ENCODE measurements at places on chromosomes 11 and 22.

DNA sequence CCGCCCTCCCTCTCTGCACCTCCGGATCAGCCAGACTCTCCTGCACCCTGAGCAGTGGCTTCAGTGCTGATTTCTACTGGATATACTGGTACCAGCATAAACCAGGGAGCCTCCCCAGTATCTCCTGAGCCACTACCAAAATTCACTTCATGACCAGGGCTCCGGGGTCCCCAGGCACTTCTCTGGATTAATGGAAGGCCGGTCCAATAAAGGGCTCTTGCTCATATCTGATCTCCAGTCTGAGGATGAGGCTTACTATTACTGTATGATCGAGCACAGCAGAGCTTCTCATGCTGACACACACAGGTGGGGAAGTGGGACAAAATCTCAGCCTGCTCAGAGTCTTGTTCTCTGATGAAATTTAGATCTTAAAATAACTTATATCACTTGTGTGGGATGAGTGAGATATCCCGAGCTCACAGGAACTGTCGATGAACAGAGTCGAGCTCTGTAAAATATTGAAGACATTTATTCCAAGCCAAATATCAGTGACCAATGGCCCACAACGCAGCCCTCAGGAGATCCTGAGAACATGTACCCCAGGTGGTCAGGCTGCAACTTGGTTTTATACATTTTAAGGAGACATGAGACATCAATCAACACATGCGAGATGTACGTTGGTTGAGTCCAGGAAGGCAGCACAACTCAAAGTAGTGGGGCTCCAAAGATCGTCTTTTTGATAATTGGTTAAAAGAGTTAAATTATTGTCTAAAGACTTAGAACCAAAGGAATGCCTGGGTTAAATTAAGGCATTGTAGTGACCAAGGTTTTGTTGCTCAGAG is 93.0 kb upstream of the TOP3B start:
- no peak for DNase-seq

GRCh38 chr11:45252877-45253276 is 33.3 kb downstream of the SYT13 start:
- DNase-seq, result no peak

DNA sequence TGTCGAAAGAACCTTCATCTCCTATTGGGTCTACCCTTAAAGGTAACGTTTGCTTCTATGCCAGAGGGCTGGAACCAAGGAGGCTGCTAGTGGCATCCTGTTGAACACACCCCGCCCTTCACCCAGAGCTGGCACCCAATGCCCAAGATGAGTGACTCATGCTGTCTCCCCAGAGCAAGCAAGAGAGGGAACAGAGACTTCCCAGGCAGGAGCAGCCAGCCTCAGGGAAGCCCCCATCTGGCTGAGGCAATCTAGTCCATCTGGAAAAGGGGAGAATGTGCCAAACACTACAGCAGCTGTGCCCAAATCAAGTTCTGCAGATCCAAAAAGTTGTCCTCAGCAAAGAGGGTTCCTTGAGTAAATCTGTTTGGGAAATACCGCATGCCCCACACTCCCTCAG is 91.9 kb upstream of the TP53I11 start:
- DNase-seq, result no peak

GRCh38 chr22:32699001-32699582 is 102.4 kb upstream of the TIMP3 start:
- no peak for DNase-seq

GRCh38 chr11:71103266-71103665 is 149.1 kb downstream of the SHANK2 start:
- no peak for DNase-seq

DNA sequence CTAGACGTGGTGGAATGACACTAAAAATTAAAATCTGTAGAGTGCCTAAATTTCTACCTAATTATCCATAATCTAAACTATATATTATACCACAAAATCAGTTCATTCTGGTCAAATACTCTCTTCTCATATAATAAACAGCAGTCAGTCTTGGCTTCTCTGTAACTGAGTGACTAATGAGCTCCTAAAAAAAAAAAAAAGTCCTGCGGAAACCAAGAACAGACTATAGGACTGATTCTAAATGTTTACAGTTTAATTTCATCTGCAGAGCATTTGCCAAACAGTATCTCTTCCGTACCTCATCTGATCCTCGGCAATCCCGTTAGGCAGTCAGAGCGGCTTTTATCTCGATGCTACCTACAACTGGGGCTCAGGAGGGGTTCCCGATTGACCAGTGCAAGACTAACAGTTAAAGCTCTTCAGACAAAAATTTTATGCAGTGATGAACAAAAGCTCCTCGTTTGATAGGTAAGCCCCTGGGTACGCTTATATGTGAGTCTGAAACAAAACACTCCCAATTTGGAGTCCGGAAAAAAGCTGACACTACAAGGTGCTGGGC is 686 bp downstream of the KIF18A start:
- no peak for DNase-seq

- DNase-seq, result peak; percentile 93
These were observed at the start of gene DDX6 for GRCh38 chr11:118791111-118791960. TSS of gene DDX6 (minus strand) at chr11:118791164. CDS start at chr11:118786251, 4,913 bp downstream.

GRCh38 chr22:35540595-35541253 is at the start of gene RASD2:
TSS of gene RASD2 (plus strand) at chr22:35540831. CDS start at chr22:35546810, 5,979 bp downstream.
- DNase-seq, result no peak

GRCh38 chr11:56876621-56877275 is 112.0 kb upstream of the OR5AK2 start:
- peak; percentile 0 for DNase-seq

- no peak for DNase-seq
These were observed 812.2 kb downstream of the BRD1 start for GRCh38 chr22:49015459-49015858.

- no peak for DNase-seq
These were observed 1059.4 kb upstream of the CCDC90B start for GRCh38 chr11:84345597-84345996.

- DNase-seq, result no peak
These were observed 148.7 kb upstream of the ISX start for GRCh38 chr22:34917239-34917638.

DNA sequence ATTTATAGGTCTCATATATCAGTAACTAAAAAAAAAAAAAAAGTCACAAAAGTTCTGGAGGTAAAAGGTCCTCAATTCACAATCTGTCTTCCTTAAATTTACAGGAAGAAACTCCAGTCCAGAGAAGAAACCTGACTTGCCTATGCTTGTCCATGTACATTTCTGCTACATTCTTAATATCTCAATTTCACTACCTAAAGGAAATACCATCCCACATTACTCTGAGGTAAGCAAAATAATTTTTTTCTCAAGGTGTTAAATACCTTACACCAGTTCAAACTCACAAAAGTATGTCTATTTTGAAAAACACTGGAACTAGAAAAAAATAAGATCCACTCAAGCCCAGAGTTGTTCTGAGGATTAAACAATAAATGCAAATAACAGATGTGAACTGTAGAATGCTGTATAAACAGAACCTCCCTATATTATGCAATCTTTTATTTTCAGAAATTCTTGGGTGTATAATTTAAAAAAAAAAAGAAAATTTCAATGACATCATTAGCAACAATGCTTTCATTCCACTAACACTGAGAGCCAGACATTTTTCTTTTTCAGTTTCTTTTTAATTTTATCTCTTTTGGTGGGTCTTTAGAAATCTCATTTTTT is 49.9 kb upstream of the GDPD4 start:
- DNase-seq, result no peak

DNA sequence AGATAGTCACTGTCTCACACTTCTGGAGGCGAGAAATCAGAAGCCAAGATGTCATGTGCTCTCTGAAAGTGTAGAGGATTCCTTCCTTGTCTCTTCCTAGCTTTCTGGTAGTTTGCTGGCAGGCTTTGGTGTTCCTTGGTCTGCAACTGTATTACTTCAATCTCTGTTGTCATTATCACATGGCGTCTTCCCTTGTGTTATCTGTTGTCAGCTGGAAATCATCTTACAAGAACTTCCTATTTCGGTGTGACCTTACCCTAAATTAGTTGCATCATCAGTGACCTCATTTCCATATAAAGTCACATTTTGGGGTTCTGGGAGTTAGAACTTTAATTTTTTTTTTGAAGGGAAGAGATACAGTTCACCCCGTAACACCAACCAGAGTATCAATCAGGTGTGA is 3.3 kb upstream of the LIN7C start:
- no peak for DNase-seq

DNA sequence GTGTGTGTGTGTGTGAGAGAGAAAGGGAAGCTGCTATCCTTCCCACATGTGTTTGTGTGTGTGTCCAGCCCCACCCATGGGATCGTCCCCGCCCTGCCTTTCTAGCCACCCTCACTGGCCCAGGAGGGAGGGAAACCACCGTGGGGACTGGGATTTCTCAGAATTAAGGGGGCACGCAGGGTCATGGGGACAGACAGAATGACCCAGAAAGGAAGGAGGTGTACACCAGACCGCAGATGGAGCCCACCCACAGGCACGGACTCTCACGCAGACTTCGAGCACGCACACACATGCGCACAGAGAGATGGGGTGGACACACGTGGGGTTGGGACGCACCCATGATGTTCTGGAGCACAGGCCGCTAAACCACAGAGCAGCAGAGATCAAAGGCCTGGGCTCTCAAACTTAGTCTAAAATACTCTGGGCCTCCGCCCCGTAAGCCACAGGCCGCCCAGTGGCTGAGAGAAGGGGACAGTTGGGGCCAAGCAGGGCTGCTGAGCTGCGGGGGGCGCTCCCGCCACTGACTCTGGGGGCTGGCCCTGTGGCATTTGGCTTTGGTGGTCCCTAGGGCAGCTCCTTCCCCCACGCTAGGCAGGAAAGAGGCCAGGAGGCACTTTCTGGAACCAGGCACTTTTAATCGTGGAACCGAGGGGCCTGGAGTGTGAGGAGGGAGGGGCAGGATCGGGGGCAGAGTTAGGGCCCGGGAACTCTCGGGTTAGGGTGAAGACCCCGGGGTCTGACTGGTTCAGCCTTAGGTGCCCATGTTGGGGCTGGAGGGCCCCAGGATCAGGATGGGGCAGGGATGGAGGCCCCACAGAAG is 1.5 kb downstream of the IFITM5 start:
- DNase-seq, result no peak

GRCh38 chr11:74683941-74684481 is 47.2 kb downstream of the CHRDL2 start:
- no peak for DNase-seq

- DNase-seq, result no peak
These were observed 18.3 kb upstream of the TMPRSS4 start for GRCh38 chr11:118058311-118059245.

DNA sequence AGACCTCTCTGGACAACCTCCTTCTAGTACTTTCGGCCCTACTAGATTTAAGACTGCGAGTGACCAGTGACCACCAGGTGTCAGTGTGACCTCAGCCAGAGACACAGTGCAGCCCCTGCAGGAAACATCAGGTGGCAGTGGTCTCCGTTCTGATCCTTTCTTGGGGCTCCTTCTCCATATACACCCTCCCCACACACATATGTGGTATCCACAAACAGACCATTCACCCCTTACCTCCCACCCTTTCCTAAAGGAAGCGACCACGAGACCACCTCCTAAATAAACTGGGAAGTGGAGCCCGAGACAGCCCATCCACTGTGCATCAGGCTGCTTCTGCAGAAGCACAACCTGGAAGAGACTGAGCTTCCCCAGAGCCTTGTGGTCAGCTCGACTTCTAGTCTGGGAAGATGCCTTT is 38.5 kb upstream of the CYP2D6 start:
- peak; percentile 69 for DNase-seq

GRCh38 chr11:16603245-16603644 is 135.2 kb upstream of the C11orf58 start:
- no peak for DNase-seq

DNA sequence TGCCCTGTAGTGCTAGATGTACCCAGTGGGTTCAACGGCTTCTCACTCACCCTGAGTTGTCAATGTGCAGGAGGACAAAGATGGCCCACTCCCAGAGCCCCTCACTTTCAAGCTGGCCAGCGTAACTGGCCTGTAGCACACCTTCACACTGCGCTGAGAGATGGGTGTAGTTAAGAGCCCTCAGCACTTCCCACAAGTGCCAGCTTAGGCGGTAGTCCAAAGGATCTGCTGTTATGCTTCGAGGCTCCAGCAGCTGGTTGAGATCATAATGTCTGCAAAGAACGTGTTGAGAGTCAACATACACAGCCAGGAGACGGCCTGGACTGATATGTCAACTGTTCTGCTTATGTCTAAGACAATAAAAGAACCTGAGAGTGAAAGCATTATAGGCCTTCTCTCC is 14.7 kb upstream of the CHRNA10 start:
- DNase-seq, result no peak

DNA sequence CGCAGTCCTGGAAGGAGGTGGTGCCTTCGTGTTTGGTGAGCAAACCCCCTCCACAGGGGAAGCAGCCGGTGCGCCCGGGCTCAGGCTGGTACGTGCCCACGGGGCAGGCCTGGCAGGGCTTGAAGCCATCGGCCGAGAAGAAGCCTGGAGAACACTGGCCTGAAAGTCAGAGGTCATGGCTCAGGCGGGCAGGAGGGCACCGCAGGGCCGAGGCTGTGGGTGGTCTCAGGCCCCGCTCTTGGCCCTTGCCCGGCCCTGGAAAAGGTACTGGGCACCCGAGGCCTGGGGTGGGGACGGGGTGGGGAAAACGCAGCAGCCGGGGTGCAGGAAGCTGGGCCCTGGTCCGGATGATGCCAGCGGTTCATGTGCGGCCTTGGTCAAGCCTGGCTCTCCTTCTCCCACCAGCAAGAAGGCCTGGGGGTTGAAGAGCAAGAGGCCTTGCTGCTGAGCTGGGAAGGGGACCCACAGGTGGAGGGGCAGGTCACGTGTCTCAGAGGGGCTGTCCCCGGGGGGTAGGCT is 25.6 kb upstream of the TTLL12 start:
- DNase-seq, result no peak

GRCh38 chr11:72722050-72722748 is 30.0 kb downstream of the ARAP1 start:
- peak; percentile 90 for DNase-seq

- DNase-seq, result peak; percentile 67
These were observed 252.7 kb downstream of the TMEM135 start for GRCh38 chr11:87290304-87290922.

- DNase-seq, result peak; percentile 0
These were observed 714.9 kb downstream of the LUZP2 start for GRCh38 chr11:25211635-25212254.

- peak; percentile 10 for DNase-seq
These were observed 63.0 kb downstream of the RPL27A start for GRCh38 chr11:8745431-8746253.

GRCh38 chr11:29124470-29124869 is 892.4 kb downstream of the KCNA4 start:
- no peak for DNase-seq

DNA sequence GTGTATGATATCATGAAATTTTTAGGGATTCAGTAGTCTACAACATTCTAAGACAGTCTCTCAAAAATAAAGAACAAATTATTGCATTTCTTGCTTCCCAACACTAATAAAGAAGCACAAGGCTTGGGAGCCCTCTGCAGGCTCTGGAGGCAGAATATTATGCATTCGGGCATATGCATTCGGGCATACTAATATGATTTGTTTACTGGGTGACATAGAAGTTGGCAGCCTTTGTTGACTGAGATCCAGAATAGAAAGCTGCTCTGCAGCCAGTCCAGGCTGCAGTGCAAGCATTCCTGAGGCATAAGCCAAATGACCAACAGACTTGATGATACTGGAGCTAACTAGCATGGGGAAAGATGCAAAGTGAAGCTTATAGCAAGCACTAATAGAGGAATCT is 945.5 kb downstream of the OPCML start:
- DNase-seq, result peak; percentile 23

All from astrocyte of the spinal cord (primary cell).